ENCODE measurements at places on chromosomes 7 and 10.
A peak's percentile ranks its signal among the peaks of the same experiment; 100 is the strongest.

DNA sequence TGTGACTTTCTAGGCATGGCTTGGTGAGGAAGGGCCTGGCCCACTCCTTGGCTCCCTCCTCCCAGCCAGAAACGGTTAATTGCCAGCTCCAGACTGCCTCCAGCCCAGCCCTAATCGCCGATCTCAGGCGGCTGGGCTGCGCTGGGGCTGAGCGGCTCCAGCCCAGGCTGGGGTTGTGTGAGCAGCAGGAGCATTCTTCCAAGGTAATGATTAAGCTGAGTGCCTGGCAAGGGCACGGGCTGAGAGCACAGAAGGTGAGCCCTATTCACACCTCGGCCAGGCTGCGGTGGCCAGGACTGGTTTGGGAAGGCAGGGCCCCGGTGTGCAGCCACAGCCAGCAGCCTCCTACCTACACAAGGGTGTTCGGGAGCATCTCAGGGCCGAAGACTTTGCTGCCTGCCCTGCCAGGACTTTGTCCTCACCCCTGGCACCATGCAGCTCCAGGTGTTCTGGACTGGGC, at the start of gene TMEM72:
TMEM72 (plus strand) TSS at position 257 of the 460 bp plus-strand sequence; CDS start at position 433, 176 bp downstream.
- DNase-seq = no peak

GRCh38 chr10:97538411-97538810, 34.2 kb upstream of the ANKRD2 start:
- no peak for DNase-seq

- no peak for DNase-seq
These were observed 18.5 kb downstream of the AKR1B15 start for GRCh38 chr7:134567368-134567767.

DNA sequence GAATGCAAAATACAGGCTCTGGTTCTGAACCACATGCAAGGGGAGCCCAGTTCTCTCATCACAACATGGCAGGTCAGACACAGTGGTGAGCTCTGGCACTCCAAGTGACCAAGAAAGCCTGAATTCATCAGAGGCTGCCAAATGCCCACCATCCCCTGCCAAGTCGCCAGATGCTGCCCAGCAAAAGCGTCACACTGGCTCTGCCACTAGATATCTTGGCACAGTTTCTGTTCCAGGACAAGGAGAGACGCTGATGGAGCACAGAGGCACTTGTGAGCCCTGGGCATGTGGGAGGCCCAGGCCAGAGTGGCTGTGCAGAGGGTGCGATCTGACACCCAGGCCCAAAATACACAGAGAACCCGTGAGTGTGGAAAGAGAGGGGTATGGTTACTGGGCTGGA, 57.8 kb downstream of the GAD2 start:
- no peak for DNase-seq

- peak; percentile 8 for DNase-seq
These were observed 175.0 kb downstream of the CTNNA3 start for GRCh38 chr10:67520924-67521520.

DNA sequence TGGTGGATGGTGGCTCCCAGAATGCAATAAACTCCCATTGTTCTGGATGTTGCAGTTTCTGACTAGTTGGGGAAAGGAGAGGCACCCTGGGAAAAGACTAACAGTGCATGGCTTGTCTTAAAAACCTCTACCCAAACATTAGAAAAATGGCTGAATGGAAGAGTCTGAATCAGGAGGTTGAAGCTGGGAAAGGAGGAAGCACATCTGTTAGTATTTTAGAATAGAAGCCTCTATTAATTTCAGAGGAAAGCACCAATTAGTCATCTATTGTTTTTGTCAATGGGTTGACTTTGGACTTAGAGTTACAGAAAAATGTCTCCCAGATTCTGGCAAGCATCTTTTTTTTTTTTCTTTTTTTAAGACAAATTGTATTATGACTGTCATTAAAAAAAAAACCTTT, 56.1 kb upstream of the ELMO1 start:
- no peak for DNase-seq

DNA sequence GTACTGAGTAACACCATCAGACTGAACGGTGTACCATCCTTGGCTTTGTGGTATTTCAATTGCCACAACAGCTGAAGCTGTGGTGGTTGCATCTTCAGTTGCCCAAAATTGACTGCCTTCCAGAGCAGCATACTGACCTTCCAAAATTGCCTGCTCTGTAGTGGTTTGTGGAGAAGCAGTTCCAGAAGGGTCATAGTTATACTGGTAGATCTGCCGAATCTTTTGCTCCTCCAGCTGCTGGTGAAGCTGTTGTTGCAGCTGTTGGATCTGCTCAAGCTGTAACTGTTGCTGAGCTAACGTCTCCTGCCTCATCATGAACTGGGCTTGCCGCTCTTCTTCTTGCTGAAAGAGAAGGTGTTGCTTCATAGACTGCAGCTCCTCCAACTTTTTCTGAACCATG, 212.2 kb downstream of the PCLO start:
- no peak for DNase-seq

DNA sequence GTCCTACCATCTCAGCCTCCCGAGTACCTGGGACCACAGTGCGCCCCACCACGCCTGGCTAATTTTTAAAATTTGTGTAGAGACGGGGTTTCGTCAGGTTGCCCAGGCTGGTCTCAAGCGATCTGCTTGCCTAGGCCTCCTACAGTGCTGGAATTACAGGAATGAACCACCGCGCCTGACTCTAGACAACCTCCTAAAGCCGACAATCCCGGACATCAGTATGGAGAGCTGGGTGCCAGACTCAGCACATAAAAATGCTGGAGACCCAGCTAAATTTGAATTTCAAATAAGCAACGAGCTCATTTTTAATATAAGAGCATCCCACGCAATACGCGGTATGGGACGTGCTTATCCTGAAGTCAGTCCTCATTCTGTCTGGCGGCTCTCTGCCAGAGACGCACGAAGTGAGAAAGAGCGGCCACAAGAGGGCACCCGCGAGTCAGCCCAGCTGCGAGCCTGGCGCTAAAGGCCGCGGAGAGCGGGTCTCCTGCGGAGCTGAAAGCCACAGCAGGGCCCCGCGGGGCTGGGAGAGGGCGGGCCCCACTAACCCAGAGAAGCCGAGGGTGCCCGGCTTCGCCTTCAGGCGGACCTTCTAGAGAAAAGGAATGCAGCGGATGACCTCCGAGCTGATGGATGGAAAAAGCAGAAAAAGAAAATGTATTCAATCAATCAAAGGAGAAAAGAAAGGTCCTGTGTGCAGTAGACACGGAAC, 7.0 kb downstream of the CALY start:
- peak; percentile 43 for DNase-seq

DNA sequence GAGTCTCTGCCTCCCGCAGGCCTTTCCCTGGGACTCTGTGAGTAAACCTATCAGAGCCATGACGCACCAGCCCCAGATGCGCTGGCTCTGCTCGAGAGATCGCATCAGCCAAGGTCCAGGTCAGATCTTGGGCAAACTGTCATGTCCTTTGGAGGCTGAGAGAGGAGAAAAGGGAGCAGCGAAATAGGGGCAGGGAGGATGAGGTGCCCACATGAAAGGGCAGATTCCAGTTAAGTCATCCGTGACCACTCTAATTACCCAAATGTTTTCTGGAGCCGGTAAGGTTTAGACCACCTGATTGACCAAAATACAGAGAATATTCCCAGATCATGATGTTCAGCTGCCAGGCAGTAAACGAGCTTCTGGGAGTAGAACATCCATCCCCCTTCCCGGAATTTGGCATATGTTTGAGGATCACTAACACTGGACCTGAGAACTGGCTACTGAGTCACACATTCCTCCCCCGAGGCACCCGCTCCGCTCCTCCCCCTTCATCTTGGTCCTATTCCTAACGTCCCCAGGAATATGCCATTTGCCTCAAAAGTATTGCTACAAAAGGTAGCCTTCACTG, 88.0 kb downstream of the FGFR2 start:
- DNase-seq = no peak

- DNase-seq = no peak
These were observed 49.9 kb downstream of the CHST15 start for GRCh38 chr10:124043310-124044142.

- no peak for DNase-seq
These were observed 162.2 kb downstream of the ARHGAP21 start for GRCh38 chr10:24561453-24561852.

DNA sequence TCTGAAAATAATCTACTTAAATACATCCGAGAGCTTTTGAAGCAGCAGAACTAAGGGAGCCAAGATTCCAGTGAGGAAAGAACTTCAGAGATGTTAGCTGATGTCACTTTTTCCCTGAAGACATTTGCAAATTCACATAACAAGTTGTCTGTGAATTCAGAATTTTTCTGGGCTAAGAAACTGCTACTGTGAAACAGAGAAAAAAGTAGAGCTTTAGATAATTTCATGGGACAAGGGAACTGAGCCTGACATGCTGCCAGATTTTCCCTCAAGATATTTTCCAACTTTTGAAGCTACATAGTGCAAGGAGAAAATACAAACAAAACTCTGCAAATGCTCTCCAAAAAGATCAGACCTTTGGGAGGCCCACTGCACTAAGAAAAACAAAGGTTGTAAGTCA, 484.2 kb downstream of the ANKRD7 start:
- no peak for DNase-seq

GRCh38 chr7:11784769-11785536, 47.0 kb downstream of the THSD7A start:
- no peak for DNase-seq

DNA sequence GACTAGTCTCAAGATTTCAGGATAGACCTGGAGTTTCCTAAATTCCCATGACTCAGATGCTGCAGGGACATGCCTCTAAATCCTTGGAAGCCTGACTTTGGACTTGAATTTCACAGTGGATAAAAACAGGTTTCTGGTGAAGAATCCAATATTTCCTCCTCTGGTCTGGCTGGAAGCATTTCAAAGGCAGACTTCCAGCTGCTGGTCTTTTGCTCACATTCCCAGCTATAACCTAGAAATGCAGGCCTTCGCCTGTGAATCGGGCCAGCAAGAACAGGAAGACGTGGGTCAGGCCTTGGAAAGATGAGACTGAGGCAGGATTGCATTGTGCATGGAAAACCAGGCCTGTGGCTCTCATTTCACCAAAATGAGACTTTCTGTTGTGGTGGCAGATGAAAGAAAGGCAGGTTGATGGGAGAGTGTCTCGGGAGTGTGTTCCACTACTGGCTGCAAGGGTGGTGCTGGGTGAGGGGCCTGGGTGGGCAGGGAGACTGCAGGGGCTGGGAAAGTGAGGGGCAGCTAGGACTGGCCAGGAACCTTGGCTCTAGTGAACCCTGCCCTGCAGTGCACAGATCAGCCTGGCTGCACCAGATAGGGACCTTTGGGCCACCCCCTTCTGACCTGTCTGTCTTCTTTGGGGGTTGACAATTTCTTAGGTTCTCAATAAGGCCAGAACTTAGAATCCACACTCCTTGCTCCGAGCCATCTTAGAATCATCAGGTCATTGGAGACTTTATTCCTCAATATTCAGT, 488.8 kb upstream of the MKI67 start:
- no peak for DNase-seq

DNA sequence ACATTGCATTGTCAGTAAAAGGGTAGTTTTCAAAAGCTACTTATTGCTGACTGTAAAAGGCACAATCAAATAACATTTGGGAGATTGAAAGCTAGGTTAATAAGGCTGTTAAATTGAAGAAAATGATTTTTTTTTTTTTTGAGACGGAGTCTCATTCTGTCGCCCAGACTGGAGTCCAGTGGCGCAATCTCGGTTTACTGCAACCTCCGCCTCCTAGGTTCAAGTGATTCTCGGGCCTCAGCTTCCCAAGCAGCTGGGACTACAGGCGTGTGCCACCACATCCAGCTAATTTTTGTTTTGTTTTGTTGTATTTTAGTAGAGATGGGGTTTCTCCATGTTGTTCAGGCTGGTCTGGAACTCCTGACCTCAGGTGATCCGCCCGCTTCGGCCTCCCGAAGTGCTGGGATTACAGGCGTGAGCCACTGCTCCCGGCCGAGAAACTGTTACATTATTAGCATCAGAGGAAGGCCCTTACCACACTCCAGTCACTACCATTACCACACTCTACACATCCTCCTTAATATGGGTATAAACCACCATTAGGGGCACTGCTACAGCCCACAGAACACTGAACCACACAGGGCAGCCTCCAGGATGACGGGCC, 1.0 kb downstream of the CYP51A1 start:
- DNase-seq = no peak

DNA sequence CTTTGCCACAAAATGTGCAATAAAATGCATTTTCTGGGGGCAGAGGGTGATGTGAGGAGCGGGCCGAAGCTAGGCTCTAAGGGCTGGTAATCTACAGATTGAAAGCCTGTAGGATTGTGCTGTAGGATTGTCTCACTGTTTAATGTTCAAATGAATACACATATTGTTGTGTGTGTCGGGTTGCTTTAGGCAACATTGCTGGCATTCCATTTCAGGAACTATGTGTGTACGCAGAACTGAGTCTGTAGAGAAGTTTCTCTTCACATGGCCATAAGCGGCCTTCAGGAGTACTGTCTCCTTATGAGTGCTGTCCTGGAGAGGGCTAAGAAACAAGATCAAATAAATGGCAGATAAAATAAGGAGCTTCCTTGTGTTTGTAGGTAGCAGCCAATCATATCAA, 540.2 kb downstream of the GATA3 start:
- no peak for DNase-seq

DNA sequence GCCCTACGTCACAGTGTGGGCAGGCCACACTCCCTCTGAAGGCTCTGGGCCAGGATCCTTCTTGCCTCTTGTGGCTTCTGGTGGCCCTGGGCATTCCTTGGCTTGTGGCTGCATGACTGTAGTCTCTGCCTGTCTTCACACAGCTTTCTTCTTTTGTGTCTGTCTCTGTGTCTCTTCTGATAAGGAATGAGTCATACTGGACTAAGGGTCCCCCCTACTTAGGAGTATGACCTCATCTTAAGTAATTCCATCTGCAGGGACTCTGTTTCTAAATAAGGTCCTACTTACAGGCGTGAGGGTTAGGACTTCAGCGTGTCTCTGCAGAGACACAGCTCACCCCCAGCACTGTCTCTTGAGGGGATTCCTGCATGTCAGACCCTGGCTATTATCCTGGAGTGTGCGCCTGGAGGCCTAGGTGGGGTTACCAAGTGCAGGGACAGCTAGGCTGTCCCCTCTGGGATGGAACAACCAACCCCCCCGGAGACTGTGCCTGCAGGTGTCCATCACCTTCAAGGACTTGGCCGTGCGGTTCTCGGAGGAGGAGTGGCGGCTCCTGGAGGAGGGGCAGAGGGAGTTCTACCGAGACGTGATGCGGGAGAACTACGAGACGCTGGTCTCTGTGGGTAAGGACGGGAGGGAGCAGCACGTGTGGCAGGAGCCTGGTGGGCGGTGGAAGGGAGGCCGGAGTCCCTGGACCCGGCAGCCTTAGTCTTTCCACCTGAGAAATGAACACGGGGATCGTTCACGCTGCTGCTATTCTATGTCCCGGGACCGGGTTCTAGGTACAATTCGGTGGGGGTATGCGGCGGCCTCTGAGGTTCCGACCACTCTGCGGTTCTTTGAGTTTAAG, 54.1 kb downstream of the ZNF467 start:
- DNase-seq = no peak

DNA sequence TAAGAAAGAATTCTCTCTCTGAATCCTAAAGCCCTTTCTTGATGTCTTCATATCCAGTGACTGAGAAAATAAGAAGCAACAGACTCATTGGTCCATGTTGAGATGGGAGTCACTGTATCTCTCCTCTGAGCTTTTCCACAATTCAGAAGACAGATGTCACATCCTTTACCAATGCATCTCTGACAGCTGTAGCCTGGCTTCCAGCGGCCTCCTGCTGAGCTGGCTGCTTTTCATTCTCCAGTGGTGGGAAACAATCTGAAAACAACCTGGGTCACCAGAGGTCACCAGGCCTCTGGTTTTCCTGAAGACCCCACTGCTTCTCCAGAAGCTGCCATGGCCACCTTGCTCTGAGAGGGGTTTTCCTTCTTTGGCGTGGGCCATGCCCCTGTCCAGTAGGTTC, 18.3 kb upstream of the RPA3 start:
- no peak for DNase-seq
